CD4-positive, alpha-beta T cell treated with Interleukin-12 subunit alpha and Interleukin-12 subunit beta, for 1 hour (primary cell): ENCODE measurements at places on chromosomes 3 and 15.

- DNase-seq: peak; percentile 7
Measured at GRCh38 chr3:132432639-132433038, 15.3 kb downstream of the DNAJC13 start.

GRCh38 chr3:30201715-30202114, 404.7 kb upstream of the TGFBR2 start:
- DNase-seq: no peak

DNA sequence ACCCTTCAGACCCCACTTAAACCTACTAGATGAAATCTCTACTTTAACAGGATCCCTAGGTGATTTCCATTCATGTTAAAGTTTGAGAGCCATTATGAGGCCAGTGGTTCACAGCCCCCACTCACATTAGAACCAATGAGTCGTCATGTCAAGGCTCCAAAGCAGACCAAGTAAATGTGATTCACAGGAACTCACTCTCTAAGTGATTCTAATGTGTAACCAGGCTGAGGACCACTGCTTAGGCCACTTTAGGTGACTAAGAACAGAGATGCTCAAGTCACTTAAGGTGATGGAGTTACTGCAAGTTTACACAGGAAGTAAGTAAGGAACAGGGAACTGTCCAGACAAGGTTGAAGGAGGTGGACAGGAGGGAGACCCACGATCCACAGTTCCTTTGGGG, 7.7 kb downstream of the GALNT15 start:
- no peak for DNase-seq

DNA sequence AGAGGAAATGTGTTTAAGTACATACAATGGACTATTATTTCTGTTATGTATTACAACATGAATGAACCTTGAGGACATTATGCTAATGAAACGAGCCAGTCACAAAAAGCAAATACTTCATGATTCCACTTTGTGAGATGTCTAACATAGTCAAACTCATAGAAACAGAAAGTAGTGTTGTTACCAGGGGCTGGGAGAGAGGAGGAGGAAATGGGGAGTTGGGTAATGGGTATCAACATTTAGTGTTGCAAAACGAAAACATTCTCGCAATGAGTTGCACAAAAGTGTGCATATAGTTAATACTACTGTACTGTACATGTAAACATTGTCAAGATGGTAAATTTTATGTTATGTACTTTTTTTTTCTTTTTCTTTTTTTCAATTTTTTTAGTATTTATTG, 194.3 kb downstream of the IL5RA start:
- no peak for DNase-seq
